Hindlimb muscle (tissue), 1 donor: ENCODE measurements at places on chromosomes 12 and 14. TPM values are rescaled to one million over a fixed set of nuclear protein-coding genes. Genes with fewer than 3 reads are reported as not detected.

DNA sequence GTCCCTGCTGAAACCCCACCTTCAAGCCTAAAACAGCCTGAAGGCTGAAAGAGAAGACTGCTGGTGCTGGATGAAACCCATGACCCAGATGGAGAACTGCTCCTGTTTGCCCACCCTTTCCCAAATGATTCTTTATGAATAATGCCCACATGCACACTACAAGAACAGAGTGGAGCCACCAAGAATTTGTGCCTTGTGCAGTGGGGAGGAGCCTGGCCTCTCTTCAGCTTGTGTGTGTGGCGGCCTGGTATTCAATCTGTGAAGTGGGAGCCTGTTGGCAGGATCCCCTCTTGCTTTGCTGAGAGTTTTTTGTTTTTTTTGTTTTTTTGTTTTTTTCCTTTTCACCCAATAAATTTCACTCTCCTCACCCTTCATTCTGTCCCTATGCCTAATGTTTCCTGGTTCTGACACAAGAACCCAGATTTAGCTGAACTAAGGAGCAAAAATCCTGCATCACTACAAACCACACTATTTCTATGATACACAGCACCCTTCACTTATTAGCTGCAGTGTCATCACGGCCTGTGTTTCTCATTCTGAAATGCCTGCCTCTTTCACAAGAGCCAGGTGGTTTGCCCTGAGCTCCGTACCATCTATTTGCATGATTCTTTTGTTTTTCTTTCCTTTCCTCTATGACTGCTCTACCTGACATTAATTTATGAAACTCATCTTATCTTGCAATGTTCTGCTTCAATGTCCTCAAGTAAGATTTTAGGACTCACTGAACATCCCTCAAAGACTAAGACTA, 585.5 kb upstream of the ATXN7L3B start:
- no peak for DNase-seq

- no peak for DNase-seq
Measured at GRCh38 chr12:114665411-114666260, 18.3 kb downstream of the TBX3 start.

- DNase-seq, result no peak
Measured at GRCh38 chr12:92488735-92489134, 214.1 kb upstream of the PLEKHG7 start.

DNA sequence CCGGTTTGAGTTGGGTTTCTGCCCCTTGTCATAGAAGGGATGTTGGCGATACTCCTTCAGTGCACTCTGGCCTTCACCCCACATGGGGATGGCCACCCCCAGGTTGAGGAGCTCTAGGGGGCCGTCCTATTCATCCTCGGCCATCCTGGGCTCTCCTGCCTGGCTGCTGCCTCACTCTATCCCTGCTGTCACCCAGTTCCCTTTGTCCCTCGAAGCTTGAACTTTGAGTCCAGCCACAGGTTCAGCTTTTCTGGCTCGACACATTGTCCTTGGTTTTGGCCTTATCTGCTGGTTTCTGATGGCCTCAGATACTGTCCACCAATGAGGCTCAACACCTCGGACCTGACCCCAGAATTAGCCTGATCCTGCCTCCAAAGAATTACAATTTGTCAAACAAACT, 58.6 kb downstream of the C14orf132 start:
- no peak for DNase-seq

DNA sequence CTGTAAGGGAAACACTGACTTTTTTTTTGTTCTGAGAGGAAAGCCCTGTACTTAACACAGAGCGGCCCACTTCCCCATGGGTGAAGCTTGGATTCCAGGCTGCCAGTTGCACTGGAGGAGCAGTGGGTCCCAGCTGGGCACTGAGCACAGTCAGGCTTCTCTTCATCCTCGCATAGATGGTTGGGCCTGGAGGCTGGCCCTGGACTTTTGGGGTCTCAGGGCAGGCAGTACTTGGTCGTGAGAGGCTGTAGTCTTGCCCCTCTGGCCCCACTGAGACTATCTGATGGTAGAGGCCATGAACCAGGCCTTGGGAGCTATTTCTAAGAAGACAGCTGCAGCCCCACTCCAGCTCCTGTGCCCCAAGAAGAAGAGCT, 6.2 kb upstream of the LHX5 start:
- no peak for DNase-seq

- peak; percentile 16 for DNase-seq
Measured at GRCh38 chr12:74689071-74689655, 151.5 kb downstream of the ATXN7L3B start.

GRCh38 chr12:78037707-78038106, 207.0 kb downstream of the NAV3 start:
- no peak for DNase-seq

The PELI2 gene
- polyA plus RNA-seq, result 3.4 TPM

The BLOC1S1 gene
- polyA plus RNA-seq, result 109 TPM

The ITGB7 gene
- polyA plus RNA-seq, result 0.76 TPM
